Stimulated activated CD4-positive, alpha-beta T cell treated with anti-CD3 and anti-CD28 coated beads, Interleukin-4, amount 100 ng/mL, for 4 hours (primary cell): ENCODE measurements at places on chromosomes 4 and X.

GRCh38 chr4:54372951-54373350, 143.9 kb downstream of the PDGFRA start:
- DNase-seq, result no peak

GRCh38 chr4:108979759-108980158, 216.9 kb upstream of the ETNPPL start:
- no peak for DNase-seq

- DNase-seq, result no peak
Measured at GRCh38 chrX:149151805-149152757, 353.0 kb downstream of the IDS start.

DNA sequence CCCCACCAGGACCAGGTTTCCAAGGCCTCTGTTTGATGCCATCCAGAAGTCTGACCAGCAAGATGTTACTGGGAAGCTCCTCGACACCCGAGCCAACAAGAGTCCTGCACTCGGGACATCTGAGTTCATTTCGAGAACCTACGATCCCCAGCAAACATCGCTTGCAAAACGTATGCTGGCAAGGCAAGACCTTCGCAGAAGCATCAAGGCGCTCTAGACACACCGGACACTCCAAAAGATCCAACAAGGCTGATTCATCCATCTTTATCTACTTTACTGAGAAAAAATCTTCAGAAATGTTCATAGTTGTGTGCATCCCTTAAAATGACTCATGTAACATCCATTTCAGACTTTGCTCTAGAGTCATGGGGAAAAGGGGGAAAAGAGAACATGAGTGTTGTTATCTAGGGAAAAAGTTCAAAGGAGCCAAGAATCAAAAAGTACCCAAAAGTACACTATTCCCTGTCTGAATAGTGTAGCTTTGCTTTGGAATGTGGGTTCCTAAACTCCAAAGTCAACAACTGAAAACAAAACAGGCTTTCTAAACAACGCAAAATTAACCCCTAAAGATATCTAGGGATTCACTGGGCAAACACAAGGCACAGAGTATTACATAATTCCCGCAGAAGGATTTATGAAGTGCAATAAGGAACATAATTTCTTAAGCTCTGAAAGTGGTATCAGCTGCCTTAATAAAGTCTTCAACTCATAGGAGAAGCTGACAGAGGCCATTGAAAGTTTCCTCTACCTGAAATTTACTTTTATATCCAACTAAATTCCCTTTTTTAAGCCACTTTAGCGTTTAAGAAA, 1.6 kb downstream of the SH3RF1 start:
- no peak for DNase-seq

DNA sequence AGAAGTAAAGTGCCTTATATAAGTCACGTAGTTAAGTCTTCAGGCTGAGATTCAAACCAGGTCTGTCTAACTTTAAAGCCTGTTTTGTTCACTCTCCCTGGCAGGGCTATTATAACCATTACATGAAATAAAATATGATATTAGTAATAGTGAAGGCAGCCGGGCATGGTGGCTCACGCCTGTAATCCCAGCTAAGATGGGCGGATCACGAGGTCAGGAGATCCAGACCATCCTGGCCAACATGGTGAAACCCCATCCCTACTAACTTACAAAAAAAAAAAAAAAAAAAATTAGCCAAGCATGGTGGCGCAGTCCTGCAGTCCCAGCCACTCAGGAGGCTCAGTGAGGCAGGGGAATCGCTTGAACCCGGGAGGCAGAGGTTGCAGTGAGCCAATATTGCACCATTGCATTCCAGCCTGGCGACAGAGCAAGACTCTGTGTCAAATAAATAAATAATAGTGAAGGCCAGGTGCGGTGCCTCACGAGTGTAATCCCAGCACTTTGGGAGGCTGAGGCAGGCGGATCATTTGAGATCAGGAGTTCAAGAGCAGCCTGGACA, 22.1 kb upstream of the SOWAHD start:
- no peak for DNase-seq

- DNase-seq, result peak; percentile 2
Measured at GRCh38 chrX:101759000-101759399, 99.3 kb upstream of the ARMCX2 start.

DNA sequence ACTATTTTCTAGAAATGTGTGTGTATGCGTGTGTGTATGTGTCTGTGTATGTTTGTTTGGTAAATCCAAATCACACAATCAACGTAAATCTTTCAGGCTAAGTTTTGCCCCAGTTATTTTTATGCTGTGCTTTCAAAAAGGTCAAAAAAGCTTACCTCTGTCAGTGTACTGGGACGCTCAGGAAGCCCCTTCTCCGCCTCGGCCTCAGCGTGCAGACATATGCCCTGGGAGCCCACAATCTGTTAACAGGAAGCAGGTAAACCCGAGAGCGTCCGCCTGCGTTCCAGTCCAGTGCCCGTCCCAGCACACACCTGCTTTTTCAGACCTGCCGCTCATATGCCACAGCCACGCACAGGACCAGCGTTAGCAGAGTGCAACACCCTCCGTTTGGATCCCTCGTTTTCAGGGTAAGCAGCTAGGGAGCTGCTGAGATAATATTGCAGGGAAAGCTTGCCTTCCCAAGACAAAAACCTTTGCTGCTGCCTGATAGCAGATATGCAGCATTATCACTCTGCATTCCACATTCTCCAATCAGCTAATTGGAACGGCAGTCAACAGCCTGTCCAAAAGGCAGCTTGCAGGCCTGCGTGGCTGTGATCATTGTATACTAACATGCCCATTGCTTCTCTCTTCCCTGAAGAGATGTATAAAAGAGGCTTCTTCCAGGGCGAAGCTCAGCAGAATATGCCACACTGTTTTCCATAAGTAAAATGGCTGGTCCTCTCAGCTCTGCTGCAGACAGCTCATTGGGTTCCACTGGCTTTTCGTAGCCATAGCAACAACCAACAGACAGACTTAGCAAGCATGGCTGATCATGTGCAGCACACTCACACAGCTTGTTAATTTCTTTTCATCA, at the start of gene SORBS2:
Gene SORBS2, minus strand, starts transcription at position 686 of the 856 bp plus-strand sequence. CDS start 121,623 bp downstream, outside the sequence.
- DNase-seq, result no peak

GRCh38 chr4:683247-683897, 5.6 kb downstream of the SLC49A3 start:
- no peak for DNase-seq

- peak; percentile 62 for DNase-seq
Measured at GRCh38 chr4:143559757-143560147, 46.2 kb downstream of the SMARCA5 start.

DNA sequence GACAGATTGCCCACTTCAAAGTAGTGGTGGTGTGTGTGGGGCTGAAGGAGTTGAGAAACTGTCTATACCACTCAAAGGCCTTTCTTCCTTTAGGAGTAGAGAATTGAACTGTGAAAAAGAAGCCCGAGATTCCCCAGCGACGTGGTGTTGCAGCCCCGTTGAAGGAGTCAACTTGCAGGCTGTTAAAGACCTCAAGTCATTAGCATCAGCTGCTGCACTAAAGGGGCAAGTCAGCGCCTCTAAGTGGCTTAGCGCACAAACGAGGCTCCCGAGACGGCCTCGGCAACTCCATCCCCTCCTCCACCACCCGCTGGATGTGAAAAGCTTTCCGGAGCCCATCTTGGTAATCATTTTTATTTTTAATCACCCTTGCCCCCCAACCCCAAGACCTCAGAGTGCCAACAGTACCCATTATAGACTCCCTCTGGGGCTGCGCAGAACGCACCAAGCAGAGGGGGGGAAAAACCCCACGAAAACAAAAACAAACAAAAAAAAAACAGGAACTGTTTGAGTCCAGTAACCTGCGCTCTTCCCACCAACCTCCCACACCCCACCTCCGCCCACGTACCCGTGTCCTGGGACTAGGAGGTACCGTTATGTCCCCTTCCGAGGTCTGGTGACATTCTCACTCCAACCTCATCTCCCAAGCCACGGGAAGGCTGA, 913 bp upstream of the PRDM8 start:
- DNase-seq, result no peak

DNA sequence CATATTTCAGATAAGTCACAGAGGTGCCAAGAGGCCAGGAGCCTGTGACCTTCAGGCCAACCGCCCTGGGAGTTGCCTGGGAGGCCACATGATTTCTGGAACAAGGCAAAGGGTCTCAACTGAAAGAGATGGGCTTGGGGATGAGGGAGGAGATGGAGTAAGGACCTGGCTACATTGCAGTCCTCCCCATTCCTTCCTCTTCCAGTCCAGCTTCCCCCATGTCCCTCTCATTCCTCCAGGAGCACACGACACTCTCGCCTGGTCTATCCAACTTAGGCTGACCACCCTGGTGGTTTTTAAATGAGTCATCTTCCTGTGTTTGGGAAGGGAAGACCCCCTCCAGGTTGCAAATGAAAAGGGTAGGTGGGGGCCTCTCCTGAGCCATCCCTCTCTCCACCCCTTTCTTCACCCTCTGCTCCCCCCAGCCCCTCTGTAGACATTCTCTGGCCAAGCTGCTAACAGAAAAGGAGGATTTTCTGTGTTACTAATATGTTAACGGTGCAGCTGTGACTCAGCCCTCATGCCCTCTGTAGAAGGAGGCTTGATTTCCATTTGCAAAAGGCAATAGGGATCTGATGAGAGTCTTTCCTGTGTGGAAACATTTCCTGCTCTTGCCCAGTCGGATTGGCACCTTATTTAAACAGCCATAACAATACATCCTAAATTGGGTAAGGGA, 79.2 kb downstream of the RTL5 start:
- DNase-seq, result no peak

GRCh38 chr4:177301126-177301639, 8.5 kb upstream of the NEIL3 start:
- no peak for DNase-seq

DNA sequence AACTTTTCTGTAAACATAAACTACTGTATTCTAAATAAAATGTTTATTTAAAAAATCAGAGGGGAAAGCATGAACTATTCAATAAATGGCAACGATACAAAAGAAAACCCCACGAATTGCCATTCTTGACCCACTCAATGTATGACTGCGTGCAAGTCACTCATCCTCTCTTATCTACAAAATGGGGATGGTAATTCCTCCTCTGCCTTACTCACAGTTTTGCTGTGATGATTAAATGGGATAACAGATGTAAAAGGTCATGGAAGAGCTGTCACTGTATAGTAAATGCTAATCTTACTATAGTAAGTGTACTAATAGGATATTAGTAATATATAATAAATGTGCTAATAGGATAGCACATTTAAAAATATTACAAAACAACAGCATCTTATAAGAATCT, 173.4 kb downstream of the SCFD2 start:
- DNase-seq, result no peak

DNA sequence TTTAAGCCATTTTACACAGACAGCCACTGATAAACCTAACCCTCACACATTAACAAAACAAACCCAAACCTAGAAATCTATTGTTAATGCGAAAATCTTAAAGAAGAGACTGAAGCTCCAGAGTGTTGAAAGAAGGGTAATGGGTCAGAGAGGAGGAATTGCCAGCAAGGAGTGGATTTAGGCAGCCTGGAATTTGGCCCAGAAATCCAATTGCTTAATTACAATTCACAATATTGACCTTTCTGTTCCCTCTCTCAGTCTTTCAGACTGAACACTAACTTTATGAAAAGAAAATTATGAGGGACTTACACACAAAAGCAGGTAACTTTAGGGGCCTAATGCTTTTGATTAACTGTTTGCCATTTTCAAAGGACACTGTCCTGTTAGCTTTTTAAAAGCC, 185.2 kb upstream of the GPC4 start:
- no peak for DNase-seq

- no peak for DNase-seq
Measured at GRCh38 chrX:40845331-40845911, 110.1 kb upstream of the MED14 start.

DNA sequence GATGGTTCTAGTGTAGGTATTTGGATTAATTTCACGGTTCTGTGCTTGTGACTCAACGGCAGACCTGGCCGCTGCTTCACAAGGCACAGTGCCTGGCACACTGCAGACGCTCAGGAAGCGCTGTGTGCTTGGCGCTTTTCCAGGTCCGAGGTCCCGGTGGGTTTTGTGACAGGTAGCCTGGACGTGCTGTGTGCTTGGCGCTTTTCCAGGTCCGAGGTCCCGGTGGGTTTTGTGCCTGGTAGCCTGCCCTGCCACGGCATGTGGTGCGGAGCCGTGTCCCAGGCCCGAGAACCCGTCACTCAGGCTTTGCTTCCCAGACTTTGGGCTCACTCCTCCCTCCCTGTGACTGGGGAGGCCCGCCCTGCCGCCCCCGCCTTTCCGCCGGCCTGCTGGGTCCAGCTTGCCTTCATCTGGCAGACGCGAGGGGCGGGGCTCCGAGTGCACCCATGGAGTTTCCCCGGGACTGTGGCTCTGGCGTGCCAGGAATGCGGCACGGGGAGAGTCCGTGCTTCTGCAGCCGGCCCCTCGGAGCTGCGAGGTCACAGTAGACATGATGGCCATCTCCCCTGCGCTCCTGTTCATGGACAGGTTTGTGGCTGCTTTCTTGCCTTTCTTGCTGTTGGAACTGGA, 44.2 kb downstream of the TBC1D14 start:
- DNase-seq, result no peak

- no peak for DNase-seq
Measured at GRCh38 chr4:184021389-184021788, 116.3 kb downstream of the STOX2 start.

DNA sequence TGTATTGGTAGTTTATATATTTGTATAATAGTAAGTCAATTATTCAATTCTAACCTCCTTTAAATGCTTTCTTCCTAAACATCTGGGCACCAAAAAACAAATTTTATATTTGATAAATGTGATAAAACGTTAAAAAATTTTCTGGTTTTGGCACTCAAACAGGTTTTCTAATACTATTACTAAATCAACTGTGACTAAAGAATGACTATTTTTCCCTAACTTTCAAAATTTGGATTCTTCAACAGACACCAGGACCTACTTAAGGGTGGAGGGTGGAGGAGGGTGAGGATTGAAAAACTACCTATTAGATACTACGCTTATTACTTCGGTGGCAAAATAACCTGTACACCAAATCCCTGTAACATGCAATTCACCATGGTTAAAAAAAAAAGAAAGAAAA, 555.5 kb downstream of the IL15 start:
- DNase-seq, result no peak

DNA sequence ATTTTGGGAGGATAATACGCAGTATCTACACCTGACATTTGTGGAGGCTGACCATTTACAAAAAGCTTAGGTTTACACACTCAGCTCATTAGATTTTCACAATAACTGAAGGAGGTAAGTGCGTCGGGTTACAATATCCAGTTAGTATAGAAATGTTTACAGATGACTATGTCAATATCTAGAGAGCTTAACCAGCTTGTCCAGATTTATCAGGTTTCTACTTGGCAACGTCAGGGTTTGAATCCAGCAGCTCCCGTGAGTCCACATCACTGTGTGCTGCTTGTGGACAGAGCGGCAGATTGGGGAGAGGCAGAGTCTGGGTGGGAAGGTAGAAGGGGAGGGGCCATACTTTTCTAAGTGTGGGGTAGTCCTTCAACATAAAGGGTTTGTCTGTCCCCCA, 28.3 kb downstream of the ARHGAP10 start:
- DNase-seq, result no peak
